ENCODE measurements at places on chromosomes 1 and 21.

DNA sequence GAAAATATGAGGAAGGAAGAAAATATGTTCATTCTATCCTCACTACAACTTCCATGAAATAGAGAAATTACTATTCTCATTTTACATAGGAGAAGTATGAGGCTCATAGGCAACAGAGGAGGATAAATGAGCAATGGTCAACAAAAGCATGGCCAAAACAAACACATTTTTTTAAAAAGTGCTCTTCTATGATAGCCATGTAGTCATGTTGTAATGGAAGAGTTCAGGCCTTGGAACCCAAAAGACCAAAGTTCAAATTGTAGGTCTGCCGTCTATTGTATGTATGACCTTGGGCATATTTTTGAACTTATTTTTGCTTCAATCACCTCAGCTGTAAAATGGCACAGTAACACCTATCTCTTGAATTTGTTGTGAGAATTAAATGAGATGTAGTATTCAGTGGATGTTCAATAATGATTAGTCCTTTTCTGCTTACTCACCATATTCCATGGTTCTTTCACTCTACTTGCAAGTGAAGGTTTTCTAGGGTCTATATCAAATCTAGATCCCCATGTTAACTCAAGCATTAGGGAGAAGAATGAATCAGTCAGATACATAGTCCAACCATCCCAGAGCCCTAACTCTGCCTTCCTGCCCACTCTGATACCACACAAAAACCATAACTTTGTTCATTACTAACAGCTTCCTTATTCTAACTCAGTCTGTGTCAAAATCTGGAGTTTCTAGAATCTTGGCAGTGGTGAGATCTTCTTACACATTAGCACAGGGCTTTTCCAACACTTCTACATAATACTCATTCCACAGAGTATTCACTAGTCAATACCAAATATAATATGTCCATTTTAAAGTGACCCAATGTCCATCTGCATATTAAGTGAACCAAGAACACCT lies 353.2 kb downstream of the PLPP3 start:
- no peak for DNase-seq

DNA sequence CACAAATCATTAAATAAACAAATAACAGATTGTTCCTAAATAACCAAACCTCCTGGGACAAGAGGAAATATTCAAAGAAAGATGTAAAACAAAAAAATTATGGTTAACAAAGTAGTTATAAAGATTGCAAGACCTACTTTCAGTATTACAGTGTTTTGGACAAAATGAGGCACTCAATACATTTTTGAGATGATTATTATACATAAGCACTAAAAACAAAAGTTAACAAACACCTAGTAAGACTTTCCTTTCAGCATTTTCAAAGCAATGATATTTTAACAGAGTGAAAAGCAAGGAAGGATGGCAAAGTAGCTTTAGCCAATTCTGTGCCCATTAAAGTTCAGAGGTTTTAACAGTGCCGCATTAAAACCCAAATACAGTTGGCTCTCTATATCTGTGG lies 17.2 kb downstream of the OMA1 start:
- no peak for DNase-seq

GRCh38 chr21:32279377-32279680 lies 480 bp upstream of the MIS18A start:
- no peak for DNase-seq

DNA sequence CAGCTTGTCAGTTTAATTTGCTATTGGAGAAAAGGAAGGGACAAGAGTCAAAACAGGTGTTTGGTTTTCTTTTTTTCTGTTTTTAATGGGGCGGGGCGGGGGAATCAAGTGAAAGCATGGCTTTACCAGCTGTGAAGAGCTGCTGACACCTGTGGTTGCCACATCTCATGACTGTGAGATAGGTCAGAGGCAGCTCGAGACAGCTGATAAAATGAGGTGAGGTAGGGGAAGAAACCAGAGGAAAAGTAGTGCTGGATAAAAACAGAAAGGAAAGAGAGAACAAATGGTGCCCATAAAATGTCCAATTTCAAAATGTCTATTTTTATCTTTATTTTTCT lies 272.3 kb downstream of the NEGR1 start:
- DNase-seq = no peak

DNA sequence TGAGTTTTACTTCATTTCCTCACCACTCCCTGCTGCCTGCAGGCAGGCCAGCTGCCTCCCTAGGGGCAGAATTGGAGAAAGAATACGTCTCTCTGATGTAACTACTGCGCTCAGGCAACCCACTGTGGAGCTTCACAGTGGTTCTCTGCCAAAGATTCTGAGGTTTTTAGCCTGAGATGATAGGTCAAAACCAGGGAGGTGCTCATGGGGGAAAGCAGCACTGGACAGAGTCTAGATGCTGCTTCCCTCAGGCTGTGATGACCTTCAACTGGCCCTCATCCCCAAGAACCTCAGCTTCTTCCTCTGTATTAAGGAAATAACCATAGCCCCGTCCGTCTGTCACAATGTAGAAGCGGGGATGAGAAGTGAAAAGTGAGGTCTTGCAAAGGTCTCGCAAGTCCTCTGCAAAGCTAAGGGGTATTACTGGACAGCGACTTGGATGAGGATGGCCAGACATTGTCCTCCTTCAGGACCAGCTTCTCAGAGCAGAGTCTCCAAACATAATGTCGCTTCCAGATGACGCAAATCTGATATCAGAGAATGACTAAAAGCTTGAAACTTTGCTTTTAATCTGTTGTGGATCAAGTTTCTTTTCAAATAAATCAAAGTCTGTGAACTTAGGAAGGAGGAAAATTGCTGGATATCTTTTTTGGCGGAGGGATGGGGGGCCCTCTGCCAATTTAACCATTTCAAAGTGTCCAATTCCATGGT lies 65.9 kb upstream of the ATP5PO start:
- DNase-seq = no peak

DNA sequence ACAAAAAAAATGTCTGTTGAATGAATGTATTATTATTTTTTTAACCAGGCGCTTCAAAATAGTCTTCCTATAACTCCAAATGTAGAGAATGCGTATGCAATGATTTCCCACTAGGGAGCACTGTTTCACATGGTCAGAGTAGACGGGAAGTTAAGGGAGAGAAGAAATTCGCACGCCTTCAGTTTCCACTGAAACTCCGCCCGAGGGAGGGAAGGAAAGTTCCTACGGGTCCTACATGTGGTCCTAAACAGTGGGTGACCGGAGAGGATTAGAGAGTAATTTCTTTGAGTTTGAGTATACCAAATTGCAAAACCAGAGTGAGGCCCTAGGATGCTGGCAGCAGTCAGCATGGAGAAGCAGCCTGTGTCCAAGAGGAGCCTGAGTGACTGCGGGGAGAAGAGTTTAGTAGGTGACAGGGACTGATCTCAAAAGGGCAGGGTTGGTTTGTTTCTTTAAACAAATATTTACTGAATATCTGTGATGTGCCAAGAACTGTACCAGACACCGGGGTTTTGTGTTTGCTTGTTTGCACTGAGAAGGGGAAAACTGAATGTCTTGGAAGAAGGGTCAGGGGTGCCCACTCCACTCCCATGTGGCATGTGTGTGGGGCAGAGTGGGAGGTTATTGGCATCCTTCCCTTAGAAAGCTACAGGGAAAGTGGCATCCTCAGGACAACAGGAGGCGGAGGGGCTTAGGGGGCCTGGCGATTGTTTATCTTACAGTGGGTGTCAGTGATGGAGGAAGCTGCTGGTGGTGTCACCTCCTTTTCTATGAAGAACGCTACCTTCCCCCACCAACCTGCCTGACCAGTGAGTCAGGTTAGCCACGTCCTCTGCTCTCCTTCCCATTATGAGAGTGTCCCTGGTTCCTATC lies 22.8 kb downstream of the RNU5D-1 start:
- no peak for DNase-seq

- DNase-seq = peak; percentile 76
Observed at GRCh38 chr1:8317647-8318381, at the start of gene SLC45A1. Gene SLC45A1, plus strand, starts transcription at chr1:8318114. Its CDS starts 6,216 bp downstream, at chr1:8324330.

DNA sequence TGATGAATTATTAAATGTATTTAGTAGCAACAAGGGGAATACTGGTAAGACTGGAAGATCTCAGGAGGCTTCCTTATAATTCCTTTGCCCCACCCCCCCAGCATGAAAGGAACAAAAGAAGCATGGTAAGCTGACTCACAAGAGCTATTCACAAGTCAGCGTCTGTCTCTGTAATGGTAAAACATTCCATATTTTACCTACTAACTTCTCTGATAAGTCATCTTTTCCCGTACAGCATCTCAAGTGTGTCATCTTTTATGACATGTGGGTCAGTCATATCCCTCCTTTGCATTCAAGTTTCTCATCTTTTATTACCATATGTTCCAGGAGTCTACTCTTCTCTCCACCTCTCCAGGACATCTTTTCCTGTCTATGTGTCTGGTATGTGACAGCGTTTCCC lies 241.3 kb downstream of the PLA2G4A start:
- DNase-seq = no peak

GRCh38 chr1:12215118-12215961 lies 14.5 kb upstream of the VPS13D start:
- DNase-seq = no peak

DNA sequence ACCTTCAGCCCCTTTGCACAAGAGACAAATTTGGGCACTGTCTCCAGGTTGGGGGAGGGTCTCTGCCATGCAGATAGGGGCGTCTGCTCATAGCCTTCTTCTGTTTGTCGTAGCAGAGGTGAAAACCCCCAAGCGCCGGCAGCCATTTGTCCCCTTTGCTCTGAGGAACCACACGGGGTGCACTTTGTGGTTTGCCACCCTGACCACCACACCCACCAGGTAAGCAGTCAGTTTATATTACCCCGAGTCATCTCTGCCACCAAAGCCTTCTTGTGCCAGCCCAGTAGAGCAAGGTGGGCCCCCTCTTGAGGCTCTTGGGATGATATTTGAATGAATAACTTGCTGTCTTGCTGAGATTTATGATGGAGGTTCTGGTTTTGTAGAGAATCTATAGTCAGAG lies 111.8 kb downstream of the VPS13D start:
- DNase-seq = no peak

DNA sequence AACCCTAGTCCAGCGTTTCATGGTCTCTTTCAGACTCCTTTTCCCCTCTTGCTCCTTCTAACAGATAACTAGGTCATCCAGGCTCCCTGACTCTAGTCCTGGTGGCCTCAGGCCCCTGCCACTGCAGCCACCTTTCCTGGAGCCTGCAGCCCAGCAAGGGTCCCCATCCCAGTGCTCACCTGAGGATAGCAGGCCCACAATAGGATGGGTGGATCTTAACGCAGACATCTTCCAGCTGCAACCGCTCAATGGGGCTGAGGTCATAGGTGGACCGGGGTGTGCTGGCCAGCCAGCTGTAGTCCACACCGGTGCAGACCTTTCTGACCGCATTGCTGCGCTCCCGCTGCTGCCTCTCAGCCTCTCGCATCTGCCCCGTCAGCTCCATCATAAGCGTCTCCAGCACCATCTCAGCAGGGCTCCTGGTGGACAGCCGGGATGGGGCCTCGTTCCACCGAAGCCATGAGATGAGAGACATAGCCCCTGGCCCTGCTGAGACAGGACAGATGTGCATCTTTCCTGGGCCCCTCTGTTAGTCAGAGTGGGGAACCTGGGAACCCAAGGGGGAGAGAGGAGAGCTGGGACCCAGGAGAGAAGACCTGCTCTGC lies 10.9 kb downstream of the RD3 start:
- DNase-seq = no peak

DNA sequence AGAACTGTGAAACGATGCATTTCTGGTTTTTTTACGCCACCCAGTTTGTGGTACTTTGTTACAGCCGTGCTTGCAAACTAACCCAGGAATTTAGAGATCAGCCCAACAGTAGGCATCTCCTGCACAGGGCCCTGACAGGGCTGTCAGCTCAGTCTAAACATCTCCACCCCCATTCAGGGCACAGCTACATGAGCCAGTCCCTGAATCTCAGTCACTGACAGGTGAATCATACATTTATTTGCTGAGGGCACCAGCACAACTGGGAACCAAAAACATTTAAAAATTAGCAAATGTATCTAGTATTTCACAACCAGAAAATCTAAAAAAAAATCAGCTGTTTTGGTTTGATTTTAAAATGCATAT lies 30.7 kb downstream of the PRDX6 start:
- no peak for DNase-seq

DNA sequence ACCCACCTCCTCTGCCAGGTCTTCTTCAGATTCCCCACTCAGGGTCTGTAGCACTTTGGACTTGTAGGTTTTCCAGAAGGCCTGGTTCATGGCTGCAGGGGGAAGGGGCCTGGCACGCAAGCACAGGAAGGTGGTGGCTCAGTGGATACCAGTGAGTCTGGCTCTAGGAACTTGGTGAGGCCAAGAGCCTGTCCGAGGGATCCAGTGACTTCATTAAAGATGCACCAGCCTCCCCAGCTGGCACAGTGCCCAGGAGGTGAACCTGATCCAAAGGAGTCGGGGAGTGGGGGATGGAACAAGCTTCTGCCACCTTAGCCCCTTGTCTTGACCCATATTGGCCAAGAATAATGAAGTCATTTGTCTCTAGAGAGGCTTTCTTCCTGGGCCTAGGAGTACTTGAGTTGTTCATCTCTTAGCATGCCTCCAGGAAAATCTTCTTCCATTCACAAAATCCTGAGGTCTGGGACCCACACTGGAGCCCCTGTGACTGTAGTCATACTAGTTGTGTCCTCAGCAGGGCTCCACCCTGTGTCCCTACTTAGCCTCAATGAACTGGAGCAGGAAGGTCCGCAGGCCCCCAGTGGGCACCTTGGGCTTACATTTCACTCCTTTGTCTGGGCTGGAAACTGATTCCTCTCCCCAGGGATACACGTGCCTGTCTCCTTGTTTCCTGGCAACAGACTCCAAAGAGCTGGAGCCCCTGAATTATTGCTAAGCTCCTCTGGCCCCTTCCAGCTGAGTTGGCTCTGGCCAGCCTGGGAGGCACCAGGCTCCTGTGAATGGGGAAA lies at the start of gene C1orf232:
Gene C1orf232, minus strand, starts transcription at position 554 of the 788 bp plus-strand sequence. Its CDS starts 464 bp downstream, at position 90.
- DNase-seq = no peak

- no peak for DNase-seq
Observed at GRCh38 chr1:180644526-180645192, 12.8 kb downstream of the XPR1 start.

GRCh38 chr1:201184307-201185122 lies 6.1 kb upstream of the IGFN1 start:
- DNase-seq = no peak

- no peak for DNase-seq
Observed at GRCh38 chr1:64841330-64842065, 96.6 kb downstream of the RAVER2 start.

GRCh38 chr1:85550784-85551516 lies 29.6 kb upstream of the CCN1 start:
- no peak for DNase-seq

DNA sequence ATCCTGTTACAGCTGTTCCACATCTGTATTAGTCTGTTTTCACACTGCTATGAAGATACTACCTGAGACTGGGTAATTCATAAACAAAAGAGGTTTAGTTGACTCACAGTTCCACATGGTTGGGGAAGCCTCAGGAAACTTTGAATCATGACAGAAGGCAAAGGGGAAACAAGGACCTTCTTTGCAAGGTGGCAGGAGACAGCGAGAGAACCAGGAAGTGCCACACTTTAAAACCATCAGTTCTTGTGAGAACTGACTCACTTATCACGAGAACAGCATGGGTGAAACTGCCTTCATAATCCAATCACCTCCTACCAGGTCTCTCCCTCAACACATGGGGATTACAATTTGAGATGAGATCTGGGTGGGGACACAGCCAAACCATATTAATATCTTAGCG lies 110.3 kb upstream of the TRABD2B start:
- no peak for DNase-seq

- DNase-seq = no peak
Observed at GRCh38 chr1:56227401-56227800, 352.0 kb downstream of the PLPP3 start.
